ENCODE measurements at places on chromosomes 1 and 21. TPM values are rescaled to one million over a fixed set of nuclear protein-coding genes. Genes with fewer than 3 reads are reported as not detected.

DNA sequence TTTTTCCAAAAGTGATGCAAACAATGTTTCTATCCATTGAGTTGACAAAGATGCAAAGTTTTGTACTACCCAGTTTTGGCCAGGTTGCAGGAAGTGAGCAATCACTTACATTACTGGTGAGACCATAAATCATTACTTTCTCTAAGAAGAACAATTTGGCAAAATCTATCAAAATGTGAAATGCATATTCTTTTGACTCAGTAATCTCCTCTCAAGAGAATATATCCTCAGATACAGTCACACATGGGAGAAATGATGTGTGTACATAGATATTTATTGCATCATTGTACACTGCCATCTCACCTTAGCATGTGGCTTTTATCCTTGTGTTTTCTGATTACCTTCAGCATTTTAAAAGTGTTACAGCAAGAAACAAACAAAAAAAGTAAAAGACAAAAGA is 52.4 kb upstream of the FMO3 start:
- DNase-seq: no peak

DNA sequence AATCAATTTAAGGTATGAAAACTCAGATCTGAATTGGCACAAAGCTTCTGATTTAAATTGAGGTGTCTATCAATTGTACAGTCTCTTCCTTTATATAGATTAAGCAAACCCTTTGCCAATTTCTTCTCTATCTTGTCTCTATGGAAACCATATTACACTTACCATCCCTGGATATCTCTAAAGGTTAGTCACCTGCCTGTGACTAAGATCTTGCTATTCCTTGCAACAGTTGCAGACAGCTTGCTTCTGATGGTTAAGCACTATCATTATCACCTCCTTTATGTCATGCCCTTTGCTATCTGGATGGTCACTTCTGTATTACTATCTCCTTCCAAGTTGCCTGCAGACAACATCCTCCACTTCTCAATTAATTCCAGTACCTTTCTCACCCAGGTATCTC is 998.6 kb upstream of the B3GALT2 start:
- no peak for DNase-seq

DNA sequence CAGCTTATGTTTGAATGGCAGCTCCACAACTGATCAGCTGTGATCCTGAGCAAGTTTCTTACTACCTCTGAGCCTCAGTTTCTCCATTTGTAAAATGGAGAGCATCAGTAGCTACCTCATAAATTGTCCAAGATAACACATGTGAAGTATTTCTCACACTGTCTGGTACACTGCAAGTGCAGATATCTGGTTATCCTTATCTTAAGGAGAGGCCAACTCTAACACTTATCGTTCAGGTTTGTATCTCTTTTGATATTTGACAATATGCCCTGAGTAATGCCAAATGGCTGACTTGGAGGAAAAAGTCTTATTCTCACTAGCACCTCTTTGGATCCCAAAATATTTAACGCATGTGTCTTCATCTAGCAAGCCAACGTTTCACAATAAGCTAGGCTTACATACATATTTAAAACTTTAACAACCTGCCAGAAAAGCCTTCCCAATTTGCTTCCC is 2.7 kb downstream of the CSRP1 start:
- DNase-seq: no peak

GRCh38 chr1:160438317-160438918 is 38.1 kb downstream of the VANGL2 start:
- no peak for DNase-seq

- DNase-seq: no peak
Measured at GRCh38 chr1:66300280-66300971, 233.5 kb upstream of the SGIP1 start.

DNA sequence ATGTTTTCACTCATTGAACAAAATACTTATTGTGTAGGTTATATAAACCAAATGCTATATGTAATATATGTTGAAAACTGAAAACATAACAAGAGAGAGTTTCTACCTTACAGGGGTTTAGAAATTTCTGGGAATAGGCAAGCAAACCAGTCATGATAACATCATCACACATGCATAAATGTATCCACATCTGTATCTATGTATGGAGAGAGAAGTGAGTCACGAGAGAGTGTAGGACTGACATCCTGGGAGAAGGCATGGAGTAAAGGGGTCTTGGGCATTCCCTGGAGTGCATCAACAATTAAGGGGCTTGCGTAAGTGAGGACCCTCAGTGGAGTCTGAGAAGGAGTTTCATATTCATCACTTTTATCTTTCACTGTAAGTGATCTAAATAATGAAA is 65.5 kb downstream of the PCNX2 start:
- no peak for DNase-seq

Gene CELA2A
- total RNA-seq: not detected

Gene NFASC
- 21.8 TPM for total RNA-seq

Gene PLA2G2F
- total RNA-seq: 1.3 TPM

Measured in urinary bladder (tissue), 4 donors.